ENCODE measurements at places on chromosomes 5 and 9.
A peak's percentile ranks its signal among the peaks of the same experiment; 100 is the strongest.

DNA sequence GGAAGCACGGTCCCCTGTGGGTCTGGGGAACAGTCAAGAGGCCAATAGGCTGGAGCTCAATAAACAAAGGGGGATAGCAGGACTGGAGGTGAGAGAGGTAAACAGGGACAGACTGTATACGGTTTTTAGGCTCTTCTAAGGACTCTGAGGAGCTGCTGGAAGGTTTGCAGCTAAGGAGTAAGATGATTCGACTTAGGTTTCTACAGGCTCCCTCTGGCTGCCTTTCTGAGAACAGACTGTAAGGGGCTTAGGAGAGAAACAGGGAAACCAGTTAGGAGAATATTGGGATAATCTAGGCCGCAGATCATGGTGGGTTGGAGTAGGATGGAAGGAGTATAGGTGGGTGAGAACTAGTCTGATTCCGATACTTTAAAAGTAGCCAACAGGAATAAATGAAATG lies 10.4 kb downstream of the CDK5RAP2 start:
- DNase-seq = no peak

- DNase-seq = no peak
Measured at GRCh38 chr9:127053057-127053821, 69.2 kb downstream of the ANGPTL2 start.

DNA sequence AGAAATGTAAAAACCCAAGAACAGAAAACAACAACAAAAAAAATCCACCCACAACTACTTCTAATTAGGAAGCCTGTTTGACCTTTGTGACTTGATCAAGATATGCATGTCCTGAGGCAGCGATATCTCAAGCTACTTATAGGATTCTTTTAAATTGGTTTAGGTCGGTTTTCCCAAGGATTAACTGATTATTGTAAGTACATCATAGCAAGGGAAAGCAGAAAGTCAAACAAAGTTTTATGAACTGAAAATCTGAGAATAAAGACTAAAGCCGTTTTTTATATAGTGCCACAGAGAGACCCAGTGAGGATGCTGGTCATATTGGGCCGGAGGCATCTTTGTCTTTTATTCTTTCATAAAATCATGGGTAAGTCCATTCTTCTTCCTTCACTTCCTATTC lies 72.0 kb downstream of the CD180 start:
- no peak for DNase-seq

GRCh38 chr5:141529002-141529401 lies 40.1 kb downstream of the PCDHGC5 start:
- peak; percentile 74 for DNase-seq

- DNase-seq = peak; percentile 97
Measured at GRCh38 chr5:116766470-116766947, 191.9 kb upstream of the SEMA6A start.

GRCh38 chr5:54517512-54518145 lies at the start of gene SNX18:
Gene SNX18, plus strand, starts transcription at chr5:54517759. Its CDS starts 194 bp downstream, at chr5:54517953.
- DNase-seq = peak; percentile 93

DNA sequence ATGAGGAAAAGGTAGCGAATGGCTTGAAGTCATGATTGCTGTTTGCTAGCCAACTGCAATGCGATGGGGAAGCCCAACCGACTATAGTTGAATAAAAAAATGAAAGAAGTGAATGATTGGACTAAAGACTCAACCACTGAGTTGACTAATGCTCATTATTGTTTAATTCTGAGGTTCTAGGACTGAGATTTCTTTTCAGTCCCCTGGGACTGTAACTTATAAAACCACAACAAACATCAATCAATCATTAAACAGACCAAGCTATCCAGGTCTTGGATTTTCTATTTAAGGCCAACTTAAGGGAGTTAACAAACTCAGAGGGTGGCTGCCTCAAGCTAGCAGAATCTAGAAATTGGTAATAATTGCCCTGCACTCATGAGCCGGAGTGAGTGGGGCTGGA lies 154.2 kb downstream of the DOCK2 start:
- no peak for DNase-seq

DNA sequence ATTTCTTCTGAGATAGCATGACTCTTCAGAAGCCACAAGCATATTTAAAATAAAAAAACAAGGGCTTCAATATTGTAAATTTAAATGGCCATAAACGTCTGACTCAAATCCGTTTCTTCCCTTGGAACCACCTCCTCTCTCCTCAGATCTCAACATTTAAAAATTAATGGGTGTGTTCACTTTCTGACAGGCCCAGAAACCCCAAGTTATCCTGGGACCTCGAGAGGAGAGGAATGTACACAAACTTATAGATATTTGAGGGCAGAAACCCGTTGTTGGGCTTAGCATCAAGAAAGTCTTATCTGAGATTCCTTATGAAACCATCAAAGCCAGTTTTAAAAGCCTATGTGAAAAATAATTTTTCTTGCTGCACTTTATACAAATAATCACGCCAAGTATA lies 29.2 kb downstream of the MLLT3 start:
- DNase-seq = no peak

- no peak for DNase-seq
Measured at GRCh38 chr9:75053869-75054268, 25.8 kb upstream of the CARNMT1 start.

- no peak for DNase-seq
Measured at GRCh38 chr9:127917603-127918002, 762 bp upstream of the ST6GALNAC4 start.

DNA sequence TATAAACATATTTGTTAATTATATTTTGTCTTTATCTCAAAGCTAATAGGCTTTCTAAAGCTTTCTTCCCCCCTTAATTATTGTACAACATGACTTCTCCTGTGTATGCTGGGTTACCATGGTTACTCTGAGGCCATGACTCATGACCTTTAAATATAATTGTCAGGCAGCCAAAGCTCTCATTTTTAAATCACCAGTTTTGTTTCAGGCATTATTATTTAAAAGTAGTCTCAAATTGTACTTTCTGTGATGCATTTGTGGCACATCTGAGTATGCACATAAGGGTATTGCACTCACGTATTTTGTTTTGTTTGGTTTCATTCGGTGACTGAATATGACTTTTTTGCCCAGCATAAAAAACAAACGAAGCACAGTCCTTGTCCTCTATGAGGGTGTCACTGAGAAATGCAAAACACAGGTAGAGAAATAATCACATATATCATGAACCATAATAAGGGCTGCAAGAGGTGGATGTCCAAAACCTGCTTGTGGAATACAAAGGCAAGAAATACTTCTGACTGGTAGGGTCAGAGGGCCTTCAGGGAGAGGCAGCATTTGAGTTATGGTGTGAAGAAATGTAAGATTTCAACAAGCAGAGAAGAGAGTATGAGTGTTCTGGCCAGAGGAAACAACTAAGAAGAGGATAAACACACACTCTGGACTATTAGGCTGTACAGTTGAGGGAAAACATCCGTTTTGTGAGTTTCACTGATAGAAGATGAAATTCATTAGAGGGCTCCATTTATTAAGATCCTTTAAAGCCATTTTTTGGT lies 2.1 kb downstream of the CCDC192 start:
- DNase-seq = peak; percentile 80

- DNase-seq = no peak
Measured at GRCh38 chr5:37859805-37860204, 20.0 kb upstream of the GDNF start.

DNA sequence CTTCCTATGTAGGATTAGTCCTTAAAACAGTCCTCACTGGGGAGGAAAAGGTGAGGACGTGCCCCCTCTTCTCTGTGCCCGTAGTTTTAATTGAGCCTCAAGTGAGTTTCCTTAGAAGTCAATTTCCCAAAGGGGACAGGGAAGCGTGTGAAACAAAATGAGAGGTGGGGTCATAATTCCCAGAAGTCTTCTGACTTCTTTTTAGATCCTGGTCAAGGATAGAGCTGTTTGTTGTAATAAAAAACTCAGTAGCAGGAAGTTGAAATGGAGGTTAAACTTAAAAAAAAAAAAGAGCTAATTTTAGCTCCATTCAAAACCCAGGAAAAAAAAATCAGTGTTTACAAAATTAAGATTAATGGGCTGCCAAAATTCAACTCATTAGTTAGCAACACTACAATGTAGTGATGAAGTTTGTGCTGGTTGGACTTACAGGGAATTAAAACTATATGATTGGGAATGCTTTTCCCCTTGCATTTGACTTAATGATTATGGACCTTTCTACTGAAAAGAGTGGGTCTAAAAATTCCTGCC lies 158.3 kb upstream of the MEF2C start:
- DNase-seq = no peak

DNA sequence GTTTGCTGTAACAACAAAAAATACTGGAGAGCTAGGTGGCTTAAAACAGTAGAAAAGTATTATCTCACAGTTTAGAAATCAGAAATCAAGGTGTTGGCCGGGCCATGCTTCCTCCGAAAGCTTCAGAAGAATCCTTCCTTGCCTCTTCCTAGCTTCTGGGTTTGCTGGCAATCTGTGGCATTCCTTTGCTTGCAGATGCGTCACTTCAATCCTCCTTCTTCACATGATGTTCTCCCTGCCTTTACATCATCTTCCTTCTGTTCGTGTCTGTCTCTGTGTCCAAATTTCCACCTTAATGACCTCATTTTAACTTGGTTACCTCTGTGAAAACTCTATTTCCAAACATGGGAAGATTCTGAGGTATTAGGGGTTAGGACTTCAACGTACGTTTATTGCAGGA lies 90.4 kb upstream of the CHD1 start:
- DNase-seq = no peak

DNA sequence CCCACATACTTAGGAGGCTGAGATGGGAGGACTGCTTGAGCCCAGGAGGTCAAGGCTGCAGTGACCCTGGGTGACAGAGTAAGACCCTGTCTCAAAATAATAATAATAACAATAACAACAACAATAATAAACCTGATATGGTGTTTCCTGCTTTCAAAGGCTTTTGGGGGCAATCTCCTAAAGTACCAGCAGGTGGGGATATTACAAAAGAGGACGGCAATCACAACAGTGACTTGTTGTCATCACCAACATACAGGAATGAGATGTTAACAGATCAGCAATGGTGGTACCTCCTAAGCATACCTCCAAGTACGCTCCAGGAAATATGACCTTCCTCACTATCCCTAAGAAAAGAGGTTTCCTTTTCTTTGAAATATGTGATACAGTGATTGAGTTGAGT lies 91.1 kb upstream of the RNF180 start:
- DNase-seq = peak; percentile 10

DNA sequence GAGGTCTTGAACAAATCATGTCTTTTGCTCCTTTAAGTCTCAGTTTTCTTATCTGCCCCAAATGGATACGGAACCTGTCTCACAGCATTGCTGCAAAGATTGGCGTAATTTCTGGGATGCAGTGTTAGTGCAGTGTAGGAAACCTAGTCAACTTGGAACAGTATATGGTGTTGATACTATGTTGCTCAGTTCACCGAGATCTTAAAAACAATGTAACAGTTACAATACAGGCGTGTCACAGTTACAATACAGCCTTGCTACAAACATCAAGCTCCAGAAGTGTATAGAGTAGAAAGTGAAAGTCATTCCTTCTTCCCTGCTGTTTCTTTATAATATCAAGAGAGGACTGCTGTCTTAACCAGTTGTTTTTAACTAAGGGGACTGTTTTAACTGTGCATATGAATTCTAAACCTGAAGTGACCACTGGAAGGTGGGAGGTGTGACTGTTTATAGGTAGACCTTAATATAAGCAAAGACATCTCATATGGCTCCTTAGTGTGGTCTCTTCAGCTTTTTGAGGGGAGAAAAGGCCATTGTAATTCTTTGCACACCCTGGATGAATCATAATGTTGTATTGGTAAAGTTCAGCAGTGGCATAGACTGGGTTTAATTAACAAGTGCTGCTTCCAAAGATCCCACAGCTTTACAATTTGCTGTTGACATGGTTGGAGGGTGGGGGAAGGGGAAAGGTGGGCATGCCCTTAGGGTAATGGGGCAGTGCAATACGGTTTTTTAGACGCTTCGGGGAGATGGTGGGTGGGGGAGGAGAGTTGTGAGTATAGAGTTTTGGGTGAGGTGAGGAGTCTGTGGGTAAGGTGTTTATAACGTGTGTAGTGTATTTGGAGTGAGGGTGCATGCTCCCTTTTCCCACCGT lies 12.9 kb downstream of the PRRC2B start:
- peak; percentile 61 for DNase-seq

Measured in astrocyte of the spinal cord (primary cell).